ENCODE measurements at places on chromosomes 4 and X.

GRCh38 chr4:123216946-123217345 lies 179.6 kb upstream of the SPRY1 start:
- no peak for DNase-seq
- H3K4me1 ChIP-seq, result no peaks in the 10 kb centered on the region
- H3K27me3 ChIP-seq, result no peaks in the 10 kb centered on the region
- no peaks in the 10 kb centered on the region for H3K36me3 ChIP-seq
- no peak overlapping the region for H3K27ac ChIP-seq

GRCh38 chrX:118493016-118493415 lies 2.6 kb upstream of the DOCK11 start:
- no peak overlapping the region for H3K4me3 ChIP-seq
- no peaks in the 10 kb centered on the region for H3K4me1 ChIP-seq

GRCh38 chr4:26094076-26094475 lies 180.1 kb downstream of the SMIM20 start:
- no peak overlapping the region for H3K4me3 ChIP-seq
- no peaks in the 10 kb centered on the region for H3K27me3 ChIP-seq
- no peak overlapping the region for H3K27ac ChIP-seq
- H3K4me1 ChIP-seq, result no peaks in the 10 kb centered on the region
- H3K36me3 ChIP-seq, result no peaks in the 10 kb centered on the region

DNA sequence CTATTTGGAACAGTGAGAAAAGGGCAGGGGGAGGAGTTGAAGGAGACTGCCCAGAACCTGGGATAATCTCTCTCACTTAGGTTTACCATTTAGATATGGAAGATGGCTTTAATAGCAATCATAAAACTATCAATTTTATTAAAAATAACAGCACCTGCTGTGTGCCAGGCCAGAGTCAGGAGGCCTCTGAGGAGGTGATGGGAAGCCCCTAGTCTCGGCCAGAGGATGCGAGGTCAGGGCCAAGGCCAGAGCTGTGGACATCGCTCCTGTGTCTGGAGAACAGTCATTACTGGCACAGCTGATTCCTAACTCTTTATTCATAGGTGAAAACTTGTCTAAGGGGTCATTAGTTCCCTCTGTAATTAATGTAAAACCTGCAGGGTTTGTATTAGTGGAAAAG lies 4.2 kb upstream of the IQSEC2 start:
- no peak overlapping the region for H3K4me3 ChIP-seq
- 0 out of 2 replicates have a peak, but pooled peaks cover 4% of the 10 kb centered on the region for H3K4me1 ChIP-seq
- H3K27me3 ChIP-seq, result no peaks in the 10 kb centered on the region
- no peaks in the 10 kb centered on the region for H3K36me3 ChIP-seq
- DNase-seq, result no peak

GRCh38 chr4:150318527-150318926 lies 240.3 kb downstream of the DCLK2 start:
- H3K27ac ChIP-seq, result no peak overlapping the region
- no peak overlapping the region for H3K4me3 ChIP-seq
- H3K4me1 ChIP-seq, result peaks cover 2% of the 10 kb centered on the region
- DNase-seq, result no peak
- no peaks in the 10 kb centered on the region for H3K27me3 ChIP-seq

GRCh38 chr4:23484689-23485088 lies 405.2 kb downstream of the PPARGC1A start:
- no peak overlapping the region for H3K4me3 ChIP-seq
- DNase-seq, result no peak
- H3K4me1 ChIP-seq, result no peaks in the 10 kb centered on the region

GRCh38 chr4:27759611-27760575 lies 899.3 kb downstream of the STIM2 start:
- H3K36me3 ChIP-seq, result no peaks in the 10 kb centered on the region
- no peaks in the 10 kb centered on the region for H3K27me3 ChIP-seq
- H3K4me3 ChIP-seq, result no peak overlapping the region
- no peaks in the 10 kb centered on the region for H3K4me1 ChIP-seq
- DNase-seq, result no peak

Data from iPS DF 6.9 (cell line).